ENCODE measurements at places on chromosomes 12 and 14.
A peak's percentile ranks its signal among the peaks of the same experiment; 100 is the strongest.

DNA sequence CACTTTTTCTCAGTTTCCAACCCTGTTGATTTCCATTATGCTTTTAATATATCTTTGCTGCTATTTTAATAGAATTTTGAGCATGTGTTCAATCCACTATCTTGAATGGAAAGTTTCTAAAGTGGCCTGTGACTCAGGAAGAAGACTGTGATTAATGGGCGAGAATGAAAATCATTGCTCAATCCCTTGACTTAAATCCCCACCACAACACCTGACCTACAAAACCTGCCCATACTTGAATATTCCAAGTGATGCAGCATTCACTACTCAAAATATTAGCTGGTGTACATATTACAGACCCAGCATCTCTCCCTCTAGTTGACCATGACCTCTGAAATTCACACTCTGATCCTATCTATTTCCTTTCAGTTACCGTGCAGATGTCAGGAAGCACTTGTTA is 1.3 kb upstream of the OAS3 start:
- no peak for DNase-seq

- DNase-seq: no peak
Measured at GRCh38 chr12:103588680-103589079, 1.6 kb downstream of the STAB2 start.

DNA sequence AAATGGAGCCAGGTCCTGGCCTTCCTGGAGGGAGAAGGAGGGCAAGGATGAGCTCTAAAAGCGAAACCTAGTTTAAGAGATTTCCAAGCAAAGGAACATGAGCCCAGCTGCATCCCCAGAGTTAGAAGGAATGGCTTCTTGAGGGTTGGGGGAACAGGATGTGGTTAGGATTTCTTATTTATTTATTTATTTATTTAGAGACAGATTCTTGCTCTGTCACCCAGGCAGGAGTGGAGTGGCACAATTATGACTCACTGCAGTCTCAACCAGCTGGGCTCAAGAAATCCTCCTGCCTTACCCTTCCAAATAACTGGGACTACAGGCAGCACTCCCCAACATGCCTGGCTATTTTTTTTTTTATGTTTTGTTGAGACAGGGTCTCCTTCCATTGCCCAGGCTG is 25.3 kb upstream of the TMEM106C start:
- DNase-seq: no peak

GRCh38 chr12:38771871-38772270 is 133.5 kb downstream of the CPNE8 start:
- peak; percentile 25 for DNase-seq

- DNase-seq: no peak
Measured at GRCh38 chr12:94666158-94666557, 15.8 kb upstream of the TMCC3 start.

- peak; percentile 26 for DNase-seq
Measured at GRCh38 chr12:122265476-122265875, 818 bp downstream of the VPS33A start.

DNA sequence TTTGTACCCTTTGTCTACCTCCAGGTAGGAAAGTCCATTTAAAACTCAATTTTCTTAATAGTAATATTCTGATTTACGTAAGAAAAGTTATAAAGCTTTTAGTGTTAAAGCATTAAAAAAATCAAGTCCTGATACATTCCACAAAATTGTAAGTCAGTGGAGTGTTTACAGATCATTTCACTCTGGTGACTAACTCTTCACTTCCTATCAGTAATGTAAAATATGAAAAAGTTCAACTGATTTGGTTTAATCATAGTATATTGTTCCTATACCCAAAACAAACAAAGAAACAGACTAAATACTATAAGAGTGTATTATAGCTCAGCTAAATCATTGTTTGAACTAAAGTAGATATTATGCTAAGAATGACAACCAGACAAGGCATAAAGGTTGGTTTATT is 85.9 kb downstream of the VEZT start:
- no peak for DNase-seq

DNA sequence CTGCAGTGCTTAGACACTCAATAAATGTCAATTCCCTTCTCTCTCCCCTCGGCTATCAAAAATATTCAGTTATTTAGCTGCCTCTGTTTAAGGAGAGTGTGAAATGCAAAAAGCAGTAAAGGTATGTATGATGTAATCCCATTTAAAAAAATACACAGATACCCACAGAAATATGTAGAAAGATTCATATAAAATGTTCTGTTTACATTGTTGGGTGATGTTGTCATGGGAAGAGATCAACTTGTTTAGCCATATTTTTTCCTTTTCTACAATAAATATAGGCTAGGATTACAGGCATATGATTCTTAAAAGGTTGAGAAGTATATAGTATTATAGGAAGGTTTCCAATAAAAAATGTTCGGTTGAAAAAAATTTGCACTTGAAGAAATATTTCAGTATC is 7.8 kb downstream of the PPP2R3C start:
- no peak for DNase-seq

DNA sequence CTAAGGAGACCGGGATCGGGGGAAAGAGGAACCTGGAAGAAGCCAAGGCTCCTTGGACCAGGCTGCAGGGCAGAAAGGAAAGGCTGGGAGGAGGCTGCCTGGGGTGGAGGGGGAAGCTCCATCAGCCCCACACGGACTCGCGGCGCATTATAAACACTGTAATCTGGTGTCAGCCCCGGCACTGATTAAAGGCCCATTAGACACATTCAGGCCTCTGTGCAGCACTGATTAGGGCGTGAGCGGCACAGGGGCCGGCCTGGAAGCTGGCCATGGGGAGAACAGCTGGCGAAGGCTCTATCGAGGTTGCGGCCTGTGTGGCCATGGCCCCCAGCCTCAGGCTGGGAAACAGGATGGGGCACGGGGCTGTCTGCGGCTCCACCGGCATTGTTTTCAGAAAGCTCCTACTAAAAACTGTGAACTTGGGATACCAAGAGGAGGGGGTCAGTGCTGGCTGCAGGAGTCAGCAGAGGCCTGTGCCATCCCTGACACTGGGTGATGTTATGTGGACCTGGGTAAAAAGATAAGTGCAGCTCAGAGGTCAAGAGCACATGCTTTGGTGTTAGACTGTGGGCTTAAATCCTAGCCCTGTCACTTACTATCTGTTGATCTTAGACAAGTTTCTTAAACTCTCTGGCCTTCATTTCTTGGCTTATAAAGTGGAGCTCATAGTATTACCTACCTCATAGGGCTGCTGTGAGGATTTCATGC is 10.6 kb downstream of the ACVRL1 start:
- no peak for DNase-seq

DNA sequence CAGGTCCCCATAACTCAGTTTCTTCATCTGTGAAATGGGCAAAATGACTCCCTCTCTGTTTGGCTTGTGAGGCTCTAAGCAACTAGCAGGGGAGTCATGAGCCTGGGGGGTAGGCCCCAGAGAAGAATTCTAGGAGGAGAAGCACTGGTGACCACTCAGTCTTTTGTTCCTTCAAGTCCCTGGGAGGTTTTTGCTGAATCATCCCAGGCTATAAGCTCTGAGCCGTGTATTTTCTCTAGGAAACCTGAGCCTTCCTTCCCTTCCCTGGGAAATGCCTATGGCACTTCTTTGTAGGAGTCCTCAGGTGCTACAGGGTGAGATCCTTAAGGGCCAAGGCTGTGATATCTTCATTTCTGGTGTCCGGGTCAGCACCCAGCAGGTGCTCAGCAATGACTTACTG is 4.5 kb downstream of the RPH3A start:
- DNase-seq: no peak

DNA sequence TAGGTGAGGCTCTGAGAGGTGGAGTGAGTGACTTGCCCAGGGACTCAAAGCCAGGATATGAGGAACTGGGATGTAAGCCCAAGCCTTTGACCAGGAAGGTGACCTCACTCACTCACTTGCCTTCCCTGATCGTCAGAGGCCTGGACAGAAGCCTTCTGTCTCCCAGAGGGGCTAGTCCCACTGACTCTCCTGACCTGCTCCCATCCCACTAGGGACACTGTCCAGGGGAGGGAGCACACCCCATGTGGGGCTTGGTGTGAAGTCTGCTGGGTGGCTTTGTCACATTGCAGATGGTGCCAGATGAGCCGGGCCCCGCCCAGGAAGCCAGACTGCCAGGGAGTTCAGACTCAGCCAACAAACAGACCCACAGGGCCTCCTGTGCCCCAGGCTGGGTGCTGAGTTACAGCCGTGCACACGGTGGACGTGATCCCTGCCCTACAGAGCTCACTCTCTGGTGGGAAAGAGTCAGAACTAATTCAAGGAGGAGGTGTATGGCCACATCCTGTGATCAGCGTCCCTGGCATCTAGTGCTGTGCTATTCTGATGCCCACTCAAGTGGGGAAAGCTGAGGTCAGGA is 28.3 kb downstream of the MMAB start:
- DNase-seq: peak; percentile 21

DNA sequence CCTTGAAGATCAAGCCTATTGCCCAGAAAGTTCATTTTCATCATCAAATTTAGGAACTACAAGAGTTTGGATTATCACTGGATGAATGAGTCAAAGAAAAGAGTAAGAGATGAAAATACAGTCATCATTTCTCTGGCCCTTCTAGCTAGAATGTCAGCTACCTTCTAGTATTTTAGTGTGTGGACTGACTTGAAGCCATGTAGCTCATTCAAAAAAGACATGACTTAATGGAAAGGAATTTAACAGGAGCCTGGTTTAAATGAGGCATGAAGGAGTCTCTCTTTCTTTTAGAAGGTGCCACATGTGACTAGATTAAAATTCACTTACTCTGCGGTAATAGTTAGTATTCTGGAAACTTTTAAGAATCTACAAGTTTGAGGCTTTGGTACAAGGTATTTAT is 7.1 kb downstream of the PTHLH start:
- no peak for DNase-seq

DNA sequence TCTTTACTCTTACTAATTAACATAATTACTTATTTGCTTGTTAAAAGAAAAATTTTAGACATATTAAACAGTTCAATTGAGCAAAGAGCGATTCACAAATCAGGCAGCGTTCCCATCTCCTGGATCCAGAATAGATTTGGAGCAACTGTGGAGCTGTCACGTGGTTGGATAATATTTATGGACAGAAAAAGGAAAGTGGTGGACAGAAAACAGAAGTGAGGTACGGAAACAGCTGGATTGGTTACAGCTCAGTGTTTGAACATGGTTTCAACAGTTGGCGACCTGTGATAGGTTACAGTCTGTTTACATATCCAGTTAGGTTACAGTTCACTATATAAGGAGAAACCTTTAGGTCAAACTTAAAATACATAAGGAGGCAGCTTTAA is 19.7 kb upstream of the FAM234B start:
- DNase-seq: no peak

- no peak for DNase-seq
Measured at GRCh38 chr14:70018713-70019211, 139.5 kb downstream of the SMOC1 start.

DNA sequence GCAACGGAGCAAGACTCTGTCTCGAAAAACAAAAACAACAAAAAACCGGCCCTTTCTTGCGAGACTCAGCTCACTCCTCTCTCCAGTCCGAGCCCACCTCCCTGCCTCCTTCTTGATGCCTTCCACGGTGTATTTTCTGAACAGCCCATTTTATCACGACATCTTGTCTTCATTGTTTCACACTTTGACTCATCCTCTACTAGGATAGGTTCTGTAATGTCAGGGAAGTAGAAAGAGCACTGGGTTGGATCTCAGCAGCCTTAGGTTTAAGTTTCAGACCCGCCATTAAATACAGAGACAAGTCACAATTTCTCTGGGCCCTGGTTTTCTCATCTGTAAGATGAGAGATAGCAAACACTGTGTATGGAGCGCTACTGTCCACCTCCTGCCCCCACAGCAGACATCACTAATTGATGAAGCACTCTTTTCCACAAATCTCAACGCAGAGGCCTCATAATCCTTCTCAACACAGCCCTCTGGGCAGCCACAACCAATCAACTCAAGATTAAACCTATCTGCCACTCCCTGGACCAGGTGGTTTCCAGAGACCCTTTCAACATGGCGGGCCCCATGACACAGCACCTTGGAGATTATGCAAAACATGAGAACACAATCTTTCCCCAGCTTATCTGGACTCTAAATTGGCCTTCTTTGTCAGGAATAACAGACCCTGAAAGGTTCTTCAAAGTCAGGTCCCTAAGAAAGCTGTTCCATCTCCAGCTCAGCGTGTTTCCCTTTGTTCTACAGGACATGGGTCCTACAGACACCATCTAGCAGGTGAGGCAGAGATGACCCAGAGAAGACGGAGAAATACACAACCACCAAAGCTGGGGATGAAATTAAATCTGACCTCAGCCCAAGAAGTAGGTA is 35.6 kb downstream of the CCDC88C start:
- DNase-seq: no peak

GRCh38 chr14:57388067-57388466 is 2.3 kb upstream of the NAA30 start:
- no peak for DNase-seq

GRCh38 chr12:86950444-86950843 is 694.3 kb upstream of the MGAT4C start:
- DNase-seq: no peak

DNA sequence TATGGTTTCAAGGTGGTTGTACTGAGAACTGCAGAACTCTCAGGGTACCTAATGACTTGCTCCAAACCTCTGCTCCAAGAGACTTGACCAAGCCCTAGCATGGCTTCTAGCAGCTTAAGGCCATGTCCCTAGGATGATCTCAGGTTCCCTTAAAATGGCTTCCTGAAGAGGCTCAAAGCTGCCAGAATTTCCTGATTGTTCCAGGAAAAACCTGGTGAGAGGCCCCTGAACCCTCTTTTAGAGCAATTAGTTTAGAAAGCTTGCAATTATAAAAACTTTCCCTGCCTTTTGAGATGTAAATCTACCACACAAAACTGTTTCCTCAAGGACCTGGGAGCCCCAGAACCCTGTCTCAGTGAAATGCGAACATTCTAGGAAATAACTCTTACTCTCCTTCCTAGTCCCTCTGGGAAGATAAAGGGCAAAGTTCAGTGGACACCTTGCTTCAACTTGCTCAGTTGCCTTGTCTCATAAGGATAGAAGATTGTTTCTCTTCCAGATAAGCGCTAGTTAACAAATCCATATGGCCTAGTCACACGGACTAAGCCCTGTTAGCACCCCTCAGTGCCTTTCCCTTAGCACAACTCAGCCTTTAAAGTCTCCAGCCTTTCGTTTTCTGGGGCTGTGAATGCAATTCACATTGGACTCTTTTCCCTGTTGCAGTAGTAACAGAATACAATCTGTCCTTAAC is 2.5 kb downstream of the CMAS start:
- no peak for DNase-seq

- no peak for DNase-seq
Measured at GRCh38 chr12:41459111-41459905, 271.2 kb downstream of the PDZRN4 start.

DNA sequence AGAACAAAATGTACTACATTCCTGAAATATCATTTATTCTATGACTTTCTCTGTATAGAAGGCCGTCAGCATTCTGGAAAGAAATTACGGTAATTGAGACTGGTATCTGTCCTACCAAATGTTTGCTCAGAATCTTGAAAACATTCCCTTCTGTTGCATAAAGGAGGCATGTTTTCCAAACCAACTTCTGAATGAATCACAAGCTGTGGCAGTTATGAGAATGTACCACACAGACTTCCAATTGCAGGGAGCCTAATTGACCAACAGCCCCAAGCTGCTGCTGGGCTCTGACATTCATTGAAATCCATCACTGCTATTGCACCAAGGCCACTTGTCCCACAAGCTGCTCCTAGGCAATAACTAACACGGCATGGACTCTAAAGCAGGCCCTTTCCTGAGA is 185.3 kb upstream of the CCDC196 start:
- no peak for DNase-seq

- DNase-seq: no peak
Measured at GRCh38 chr12:71282020-71282419, 124.2 kb upstream of the TSPAN8 start.

Measured in CD4-positive, alpha-beta T cell treated with Interleukin-4 for 4 hours (primary cell).